ENCODE measurements at places on chromosomes 7 and 10.

DNA sequence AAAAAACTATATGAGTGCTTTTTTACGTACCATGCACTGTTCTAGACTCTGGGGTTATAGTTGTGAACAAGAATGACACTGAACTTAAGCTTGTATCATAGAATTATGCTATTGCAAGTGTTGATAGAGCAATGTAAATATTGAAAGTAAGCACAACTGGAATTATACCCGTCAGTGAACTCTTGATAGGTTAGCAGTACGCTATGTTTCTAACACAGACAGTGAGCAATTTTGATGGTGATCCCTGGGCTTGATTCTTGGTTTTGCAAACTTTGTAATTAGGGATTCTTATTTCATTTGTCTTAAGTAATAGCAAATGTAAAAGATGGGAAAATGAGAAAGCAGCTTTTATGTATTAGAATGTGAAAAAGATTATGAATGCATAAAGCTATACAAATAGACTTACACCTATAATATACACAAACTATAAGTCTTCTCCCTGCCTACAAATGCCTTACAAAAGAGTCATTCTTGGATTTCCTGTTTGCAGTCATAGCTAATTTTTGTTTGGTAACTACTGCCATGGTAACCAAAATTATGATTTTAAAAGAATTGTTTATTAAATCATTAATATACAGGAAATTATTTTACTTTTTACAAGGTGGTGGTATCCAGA is 6.7 kb downstream of the TES start:
- no peak for DNase-seq

- DNase-seq: no peak
Observed at GRCh38 chr7:98056580-98056979, 50.1 kb upstream of the LMTK2 start.

DNA sequence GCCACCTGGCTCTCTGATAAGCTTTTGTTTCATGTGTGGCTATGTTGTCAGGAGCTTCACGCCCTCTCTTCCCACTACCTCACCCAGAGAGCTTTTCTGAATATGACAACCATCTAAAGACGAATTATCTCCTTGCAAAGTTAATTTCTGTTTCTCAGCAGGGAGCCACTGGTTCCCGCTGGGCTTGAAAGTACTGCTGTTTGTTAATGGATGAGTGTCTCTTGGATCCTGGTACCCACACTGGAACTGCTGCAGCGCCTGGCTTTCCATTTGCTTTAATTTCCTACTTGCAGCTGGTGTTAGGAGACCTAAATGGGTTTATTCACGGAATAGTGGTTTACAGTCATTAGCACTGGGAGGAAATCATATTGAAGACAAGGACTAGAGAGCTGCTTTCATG is 267.9 kb upstream of the LRGUK start:
- no peak for DNase-seq

DNA sequence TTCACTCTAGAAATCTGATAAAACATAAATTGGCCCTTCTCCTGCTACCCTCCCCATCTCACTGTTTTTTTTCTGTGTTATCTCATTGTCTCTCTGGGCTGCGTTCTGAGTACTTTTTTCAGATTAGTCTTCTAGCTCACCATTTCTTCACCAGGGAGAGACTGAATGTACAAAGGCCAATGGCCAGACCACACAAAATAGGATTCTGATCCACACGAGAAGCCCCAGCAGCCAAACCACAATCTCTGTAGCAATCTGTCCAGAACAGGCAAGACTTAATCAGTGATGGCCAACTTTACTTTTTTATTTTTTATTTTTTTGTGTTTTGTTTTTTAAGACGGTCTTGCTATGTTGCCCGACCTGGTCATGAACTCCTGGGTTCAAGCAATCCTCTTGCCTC is 55.9 kb upstream of the PAPSS2 start:
- no peak for DNase-seq

DNA sequence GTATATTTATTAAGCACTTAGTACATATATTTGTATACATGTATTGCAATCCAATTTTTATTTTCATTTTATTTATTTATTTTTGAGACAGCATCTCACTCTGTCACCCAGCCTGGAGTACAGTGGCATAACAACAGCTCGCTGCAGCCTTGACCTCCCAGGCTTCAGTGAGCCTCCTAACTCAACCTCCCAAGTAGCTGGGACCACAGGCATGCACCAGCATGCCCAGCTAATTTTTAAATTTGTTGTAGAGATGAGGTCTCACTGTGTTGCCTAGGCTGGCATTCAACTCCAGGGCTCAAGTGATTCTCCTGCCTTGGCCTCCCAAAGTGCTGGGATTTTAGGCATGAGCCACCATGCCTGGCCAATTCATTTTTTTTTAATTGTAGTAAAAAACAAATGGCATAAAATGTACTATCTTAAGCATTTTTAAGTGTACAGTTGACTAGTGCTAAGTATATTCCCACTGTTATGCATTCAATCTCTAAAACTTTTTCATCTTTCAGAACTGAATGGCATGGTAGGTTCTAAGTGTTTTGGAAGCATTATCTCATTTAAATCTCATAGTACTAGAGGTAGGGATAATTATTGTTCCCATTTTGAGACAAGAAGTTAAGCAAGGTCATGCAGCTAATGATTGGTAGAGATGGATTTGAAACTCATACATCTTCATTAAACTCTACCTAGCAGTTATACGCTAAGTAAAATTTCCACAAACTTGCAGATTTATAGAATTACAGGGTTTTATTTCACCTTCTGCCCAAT is 264.0 kb upstream of the NFE2L3 start:
- no peak for DNase-seq

Measured in hematopoietic multipotent progenitor cell treated with erythropoietin and hydrocortisone succinate and interleukin-3 and kit ligand, for 17 days (in vitro differentiated cells).